ENCODE measurements at places on chromosomes 1 and 21.
A peak's percentile ranks its signal among the peaks of the same experiment; 100 is the strongest.

DNA sequence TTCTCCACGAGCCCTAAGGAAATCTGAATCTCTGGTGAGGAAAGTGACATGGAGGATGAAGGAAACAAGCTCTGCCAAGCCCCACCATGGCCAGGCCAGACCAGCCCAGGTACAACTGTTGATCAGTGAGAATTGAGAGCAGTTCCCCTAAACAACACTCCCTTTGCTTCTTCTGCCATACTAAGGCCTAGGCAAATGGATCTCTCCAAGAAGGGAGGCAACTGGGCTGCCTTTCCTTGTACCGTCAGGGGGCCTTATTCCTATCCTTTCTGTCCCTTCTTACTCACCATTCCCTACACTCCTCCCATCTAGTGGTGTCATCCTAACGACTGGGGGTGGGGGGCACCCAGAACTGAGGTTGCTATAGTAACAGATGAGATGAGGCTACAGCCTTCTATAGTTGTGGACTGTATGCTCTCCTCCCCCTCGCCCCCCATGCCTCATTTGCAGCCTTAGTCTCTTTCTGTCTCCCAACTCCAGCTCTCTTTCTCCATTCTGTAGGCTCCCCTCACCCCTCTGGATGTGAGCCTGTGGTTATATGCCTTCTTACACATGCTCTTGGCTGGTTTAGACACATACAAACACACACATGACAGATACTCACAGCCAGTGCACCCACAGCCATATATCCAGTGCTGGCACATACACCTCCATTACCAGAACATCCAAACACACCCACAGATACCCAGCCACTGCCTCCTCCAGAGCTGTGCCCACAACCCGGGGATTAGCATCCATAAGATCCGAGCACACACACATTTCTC is 3.6 kb downstream of the PEA15 start:
- no peak for DNase-seq

DNA sequence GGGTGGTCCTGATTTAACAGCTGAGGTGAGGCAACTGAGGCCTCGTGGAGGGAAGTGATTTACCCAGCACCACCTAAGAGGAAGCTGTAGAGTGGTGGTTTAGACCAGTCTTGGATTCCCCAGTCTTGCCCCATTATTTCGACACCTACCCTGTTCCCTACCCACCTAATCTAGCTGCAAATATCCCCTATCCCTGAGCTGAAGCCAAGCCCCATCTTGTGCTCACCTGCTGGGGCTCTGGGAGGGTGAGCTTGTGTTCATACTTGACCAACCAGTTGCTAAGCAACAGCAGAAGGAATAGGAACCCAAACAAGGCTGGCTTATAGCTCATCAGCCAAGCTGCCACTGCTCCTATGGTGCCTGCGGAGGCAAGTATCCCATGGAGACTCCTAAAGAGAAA is 2.0 kb downstream of the TEX46 start:
- DNase-seq, result no peak

- DNase-seq, result no peak
Measured at GRCh38 chr1:195618287-195618686, 990.0 kb downstream of the KCNT2 start.

GRCh38 chr1:48704736-48705135 is 72.0 kb downstream of the BEND5 start:
- no peak for DNase-seq

DNA sequence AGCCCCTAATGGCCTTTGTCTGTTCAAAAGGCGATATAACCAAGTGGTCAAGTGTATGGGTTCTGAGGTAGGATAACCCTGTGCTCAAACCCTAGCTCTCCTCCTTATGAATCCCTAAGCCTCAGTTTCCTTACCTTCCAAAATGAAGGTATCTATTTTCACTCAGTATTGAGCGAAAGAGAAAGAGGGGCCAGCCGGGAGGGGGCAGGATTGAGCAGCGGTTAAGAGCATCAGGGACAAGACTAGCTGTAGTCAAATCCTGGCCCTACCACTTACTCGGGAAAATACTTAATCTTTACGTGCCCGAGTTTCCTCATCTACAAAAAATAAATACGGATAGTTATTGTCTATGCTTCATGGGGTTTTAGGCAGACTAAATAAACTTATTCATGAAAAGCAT is 25.7 kb downstream of the LY9 start:
- no peak for DNase-seq

- DNase-seq, result no peak
Measured at GRCh38 chr1:222844411-222844779, 29.6 kb downstream of the DISP1 start.

GRCh38 chr1:97084546-97084945 is 363.0 kb downstream of the PTBP2 start:
- no peak for DNase-seq

GRCh38 chr1:94612525-94613204 is 71.1 kb upstream of the F3 start:
- DNase-seq, result no peak

GRCh38 chr1:91768786-91769725 is 116.9 kb downstream of the TGFBR3 start:
- DNase-seq, result no peak

GRCh38 chr1:76865696-76866286 is 1.5 kb upstream of the ST6GALNAC5 start:
- DNase-seq, result no peak

DNA sequence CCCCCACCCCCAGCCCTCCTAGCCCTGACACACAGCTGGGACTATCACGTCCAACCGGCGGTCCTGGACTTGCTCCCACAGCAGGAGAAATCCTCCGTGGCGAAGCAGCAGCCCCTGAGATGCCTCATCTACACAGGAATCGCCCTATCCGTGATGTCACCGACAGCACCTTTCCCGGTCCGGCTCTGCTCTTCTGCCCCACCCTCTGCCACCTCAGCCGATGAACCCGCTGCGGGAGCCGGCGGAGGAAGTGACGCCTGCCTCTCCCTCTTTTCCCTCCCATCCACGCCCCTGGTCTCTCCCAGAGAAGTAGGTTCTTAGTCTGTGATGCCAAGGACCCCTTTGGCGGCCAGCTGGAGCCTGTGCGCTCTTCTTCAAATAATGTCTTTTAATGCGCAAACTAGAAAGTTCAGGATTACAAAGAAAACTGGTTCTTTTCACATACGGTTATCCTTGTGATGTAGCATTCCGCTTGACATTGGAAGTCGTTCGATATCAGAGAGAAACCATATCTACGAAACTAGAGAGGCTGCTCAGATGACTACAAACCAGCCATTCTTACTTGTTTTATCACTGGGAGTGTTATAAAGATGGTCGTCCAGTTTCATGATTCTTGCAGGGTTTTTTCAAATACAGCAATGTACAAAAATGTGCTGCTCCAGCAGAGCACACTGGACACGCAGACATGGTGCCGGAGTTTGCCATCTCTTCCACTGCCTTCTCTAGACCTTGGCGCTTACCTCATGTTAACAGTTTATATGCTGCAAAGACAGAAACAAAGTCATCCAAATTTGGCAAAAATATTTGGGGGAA is 120.3 kb downstream of the PPIAL4G start:
- DNase-seq, result peak; percentile 57

DNA sequence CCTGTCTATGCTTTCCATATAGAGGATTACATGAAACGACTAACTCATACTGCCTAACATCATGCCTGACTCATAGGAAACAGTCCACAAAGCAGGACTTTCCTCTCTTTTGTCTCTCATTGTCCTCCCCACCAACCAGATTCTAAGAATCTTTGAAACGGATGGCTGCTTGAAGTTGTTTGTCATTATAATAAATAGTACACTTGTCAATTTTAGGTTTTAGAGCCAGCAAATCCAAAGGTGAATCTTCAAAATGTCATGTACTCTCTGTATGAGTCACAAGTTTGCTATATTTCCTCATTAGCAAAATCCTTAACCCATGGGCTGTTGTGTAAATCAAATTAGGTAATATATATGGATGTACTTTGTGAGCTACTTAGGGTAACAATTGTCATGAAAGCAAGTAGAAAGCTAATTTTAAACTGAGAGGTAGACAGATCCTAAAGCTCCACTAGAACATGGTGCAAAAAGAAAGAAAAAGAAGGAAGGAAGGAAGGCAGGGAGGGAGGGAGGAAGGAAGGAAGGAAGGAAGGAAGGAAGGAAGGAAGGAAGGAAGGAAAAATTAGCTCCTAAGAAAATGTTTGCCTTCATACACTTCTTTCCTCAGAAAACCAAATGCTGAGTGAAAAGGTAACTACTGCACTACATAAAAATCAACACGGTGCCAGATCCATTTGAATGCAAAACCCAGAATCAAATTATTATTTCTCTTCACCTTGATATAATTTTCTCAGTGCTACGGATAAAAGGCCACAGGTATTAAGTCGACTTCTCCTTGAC is 129.5 kb upstream of the PRMT6 start:
- no peak for DNase-seq

DNA sequence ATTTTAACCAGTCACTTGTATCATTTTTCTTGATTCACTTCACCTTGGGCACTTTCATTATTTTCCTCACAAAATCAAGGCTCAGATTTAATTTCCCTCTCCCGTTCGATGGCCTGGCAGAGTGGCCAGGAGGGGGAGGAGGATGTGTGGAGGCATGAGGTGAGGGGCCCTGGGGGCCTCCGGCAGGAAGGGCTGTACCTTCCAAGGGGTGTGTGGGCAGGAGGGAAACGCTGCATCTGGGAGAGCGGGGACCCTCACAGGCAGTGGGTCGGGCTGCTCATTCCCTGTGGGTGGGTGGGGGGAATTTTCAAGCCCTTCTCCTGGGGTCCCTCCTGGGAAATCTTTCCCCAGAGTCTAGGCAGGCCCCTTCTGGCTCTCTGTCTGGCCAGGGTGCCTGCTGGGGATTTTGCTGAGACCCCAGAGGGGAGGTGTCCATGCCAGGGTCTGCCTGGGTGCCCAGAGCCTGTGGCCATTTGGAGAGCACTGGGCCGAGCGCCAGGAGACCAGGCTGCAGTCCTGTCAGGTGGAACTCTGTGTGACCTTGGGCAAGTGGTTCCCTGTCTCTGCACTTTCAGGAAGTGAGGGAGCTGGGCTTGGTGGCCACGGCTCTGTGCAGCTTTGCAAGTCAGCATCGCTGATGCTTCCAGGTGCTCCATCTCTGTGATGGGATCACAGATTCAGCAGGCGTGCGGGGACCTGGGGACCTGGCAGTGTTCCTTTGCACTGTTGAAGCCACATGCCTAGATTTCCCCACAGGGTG is 81.9 kb upstream of the C1orf174 start:
- no peak for DNase-seq

- no peak for DNase-seq
Measured at GRCh38 chr21:44579833-44580144, 615 bp downstream of the KRTAP10-5 start.

DNA sequence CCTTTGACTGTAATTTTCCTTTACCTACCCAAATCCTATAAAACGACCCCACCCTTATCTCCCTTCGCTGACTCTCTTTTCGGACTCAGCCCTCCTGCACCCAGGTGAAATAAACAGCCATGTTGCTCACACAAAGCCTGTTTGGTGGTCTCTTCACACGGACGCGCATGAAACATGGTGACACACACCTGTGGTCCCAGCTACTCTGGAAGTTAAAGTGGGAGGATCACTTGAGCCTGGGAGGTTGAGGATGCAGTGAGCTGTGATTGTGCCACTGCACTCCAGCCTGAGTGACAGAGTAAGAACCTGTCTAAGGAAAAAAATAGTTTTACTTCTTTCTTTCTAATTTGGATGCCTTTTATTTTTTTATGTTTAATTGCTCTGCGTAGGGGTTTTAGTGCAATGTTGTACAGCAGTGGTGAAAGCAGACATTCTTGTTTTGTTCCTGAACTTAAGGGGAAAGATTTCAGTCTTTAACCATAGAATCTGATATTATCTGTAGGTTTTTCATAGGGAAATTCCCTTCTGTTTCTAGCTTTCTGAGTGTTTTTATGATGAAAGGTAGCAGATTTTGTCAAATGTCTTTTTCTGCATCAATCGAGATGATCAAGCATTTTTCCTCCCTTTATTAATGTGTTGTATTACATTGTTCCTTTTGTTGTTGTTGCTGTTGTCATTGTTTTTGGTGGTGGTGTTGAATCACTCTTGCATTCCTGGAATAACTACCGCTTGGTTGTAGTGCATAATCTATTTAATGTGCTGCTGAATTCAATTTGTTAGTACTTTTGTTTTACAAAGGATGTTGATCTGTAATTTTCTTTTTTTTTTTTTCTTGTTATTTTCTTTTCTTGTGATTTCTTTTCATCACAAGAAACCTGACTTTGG is 497.4 kb downstream of the DISC1 start:
- no peak for DNase-seq

DNA sequence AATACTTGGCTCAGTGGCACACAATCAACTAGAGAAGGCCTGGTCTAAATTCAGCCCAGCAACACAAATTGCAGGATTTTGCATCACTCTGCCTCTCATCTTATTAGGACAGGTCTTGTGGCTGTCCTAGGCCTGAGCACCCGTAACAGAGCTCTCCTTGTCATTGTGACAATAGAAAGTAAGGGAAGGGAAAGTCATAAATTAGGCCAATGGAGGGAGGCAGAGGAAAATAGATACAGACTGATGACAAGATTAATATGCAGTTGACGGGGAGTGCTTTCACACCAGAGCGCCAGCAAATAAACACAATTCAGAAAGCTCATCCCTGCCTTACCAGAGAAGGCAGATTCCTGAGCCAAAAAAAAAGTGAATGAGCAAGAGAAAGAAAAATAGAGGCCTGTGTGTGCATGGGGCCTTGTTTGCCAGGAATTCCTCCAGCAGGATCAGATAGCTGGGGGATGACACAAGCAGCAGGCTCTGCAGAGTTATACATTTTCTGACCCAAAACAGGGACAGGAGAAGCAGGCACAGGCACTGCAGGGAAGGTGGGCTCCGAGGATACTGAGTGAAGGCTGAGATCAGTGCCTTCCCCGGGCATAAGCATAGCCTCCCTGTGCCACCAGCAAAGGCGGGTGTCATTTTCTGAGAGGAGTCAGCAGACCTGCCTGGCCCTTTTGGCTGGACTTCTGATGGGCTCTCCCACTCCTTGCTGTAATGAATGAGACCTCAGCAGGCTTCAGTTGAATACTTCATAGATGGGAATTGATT is 110.0 kb upstream of the SPAG17 start:
- DNase-seq, result no peak

DNA sequence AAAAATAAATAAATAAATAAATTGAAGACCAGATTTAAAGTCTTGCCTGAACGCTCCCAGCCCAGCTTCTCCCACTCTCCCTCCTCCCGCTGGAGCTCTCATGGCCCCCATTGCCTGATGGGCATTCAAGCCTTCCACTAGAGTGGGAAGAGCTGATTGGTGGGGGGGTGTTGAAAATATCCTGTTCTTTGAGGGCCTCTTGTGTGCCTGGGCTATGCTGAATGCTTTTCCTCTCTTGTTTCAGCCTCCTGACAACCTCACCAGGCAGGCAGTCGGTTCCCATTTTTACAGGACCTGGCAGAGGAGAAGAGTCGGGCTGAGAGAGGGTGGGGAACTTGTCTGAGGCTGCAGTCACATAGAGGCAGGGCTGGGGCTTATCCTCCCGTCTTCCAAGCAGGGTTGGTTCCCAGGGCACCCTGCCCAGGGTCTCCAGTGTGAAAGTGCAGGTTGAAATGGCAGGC is 59.2 kb upstream of the SSBP3 start:
- DNase-seq, result no peak

DNA sequence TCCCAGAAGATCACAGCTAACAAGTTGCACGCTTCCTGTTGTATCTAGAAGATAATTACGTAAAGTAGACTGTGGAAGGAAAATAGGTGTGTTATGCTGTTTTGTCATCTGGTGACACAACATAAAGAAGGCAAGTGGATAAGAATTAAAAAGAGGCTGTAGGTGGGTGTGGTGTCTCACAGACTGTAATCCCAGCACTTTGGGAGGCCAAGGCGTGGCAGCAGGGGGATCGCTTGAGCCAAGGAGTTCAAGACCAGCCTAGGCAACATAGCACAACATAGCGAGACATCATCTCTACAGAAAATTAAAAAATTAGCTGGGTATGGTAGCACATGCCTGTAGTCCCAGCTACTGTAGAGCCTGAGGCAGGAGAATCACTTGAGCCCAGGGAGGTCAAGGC is 17.9 kb upstream of the ZNF281 start:
- DNase-seq, result no peak
